Activated CD8-positive, alpha-beta memory T cell treated with anti-CD3 and anti-CD28 coated beads, Interleukin-2, amount 50 U/mL, for 4 hours (primary cell): ENCODE measurements at places on chromosomes 16 and 17.

- no peak for DNase-seq
Measured at GRCh38 chr17:45118691-45119090, 13.6 kb downstream of the PLCD3 start.

DNA sequence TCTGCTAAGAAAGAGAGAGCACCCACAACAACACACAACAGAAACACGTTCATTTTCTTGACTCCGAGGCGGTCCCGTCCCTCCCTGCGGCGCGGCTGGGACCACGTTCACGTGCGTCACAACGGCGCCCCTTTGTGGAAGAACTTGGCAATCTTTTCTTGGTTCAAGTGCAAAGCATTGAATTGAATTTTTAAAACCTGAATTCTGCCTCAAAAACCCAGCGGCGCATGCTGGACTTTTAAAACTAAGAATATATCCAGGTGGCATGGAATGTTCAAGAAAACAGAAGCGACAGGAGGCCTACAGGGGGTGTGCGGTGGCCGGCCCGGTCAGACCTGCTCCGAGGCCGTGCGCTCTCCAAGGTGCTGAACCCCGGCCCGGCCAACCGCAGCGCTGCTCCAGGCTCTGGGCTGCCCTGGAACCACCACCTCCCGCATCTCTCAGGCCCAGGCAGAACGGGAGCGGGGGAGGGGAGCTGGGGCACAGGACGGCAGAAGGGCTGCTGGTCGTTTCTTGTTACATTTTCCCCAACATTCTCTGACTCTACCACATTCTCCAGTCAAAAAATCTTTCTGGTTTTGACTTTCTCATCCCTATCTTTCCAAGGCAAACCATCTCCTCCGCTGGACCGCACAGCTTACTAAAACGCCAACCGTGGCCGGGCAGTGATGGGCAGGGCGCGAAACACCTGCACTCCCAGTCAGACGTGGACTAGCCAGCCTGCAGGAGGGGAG, 3.4 kb upstream of the HEXD start:
- DNase-seq = peak; percentile 74

DNA sequence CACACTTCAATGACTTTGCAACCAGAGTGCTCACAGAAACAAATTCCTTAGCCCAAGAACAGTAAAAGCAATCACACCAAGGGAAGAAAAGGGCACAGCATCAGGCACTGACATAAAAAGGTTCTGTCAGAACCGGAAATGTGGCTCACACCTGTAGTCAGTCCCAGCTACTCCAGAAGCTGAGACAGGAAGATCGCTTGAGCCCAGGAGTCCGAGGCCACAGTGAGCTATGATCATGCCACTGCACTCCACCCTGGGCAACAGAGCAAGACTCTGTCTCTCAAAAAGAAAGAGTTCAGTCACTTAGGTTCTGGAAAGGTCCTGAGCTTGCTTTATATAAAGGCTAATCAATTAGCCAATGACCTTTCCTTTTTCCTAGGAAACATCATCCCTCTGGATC, 22.7 kb downstream of the YWHAE start:
- DNase-seq = no peak

- no peak for DNase-seq
Measured at GRCh38 chr17:45307290-45308015, 9.4 kb downstream of the MAP3K14 start.

DNA sequence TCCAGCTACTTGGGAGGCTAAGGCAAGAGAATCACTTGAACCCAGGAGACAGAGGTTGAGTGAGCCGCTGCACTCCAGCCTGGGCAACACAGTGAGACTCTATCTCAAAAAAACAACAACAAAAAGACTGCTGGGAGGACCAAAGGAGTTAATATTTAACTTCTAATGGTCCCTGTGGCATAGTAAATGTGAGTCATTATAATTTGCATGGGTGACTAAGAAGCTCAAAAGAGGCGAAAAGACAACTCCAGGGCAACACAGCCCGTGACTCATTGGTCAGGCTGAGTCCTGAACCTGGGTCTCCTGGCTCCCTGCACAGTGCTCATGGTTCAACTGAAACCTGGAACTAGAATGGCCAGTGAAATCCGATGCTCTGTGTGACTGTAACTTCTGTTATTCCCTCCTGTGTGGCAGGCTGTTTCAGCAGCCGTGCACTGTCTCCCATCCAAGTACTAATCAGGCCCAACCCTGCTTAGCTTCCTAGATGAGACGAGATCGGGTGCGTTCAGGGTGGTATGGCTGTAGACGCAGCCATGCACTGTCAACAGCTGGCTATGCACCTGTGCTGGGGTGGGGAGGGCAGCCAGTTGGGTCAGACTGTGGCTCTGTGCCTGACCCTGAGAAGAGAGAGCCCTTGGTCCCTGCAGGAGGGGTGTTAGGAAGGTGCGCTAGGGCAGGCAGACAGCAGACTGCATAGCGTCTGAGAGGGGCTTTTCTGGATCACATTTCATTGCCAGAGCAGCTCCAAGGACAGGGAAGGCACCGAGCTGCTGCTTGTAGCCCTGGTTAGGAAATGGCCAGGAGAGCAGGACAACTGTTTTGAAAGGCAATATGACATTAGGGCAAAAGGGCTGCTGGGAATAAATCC, 14.5 kb upstream of the GPRC5C start:
- DNase-seq = no peak

GRCh38 chr16:9787717-9788116, 394.5 kb downstream of the GRIN2A start:
- no peak for DNase-seq

- DNase-seq = no peak
Measured at GRCh38 chr17:81125573-81126081, 39.7 kb upstream of the PVALEF start.

- no peak for DNase-seq
Measured at GRCh38 chr17:9628509-9628908, 16.8 kb upstream of the USP43 start.

- no peak for DNase-seq
Measured at GRCh38 chr16:66364117-66364958, 2.2 kb upstream of the CDH5 start.

GRCh38 chr16:67858500-67858899, 11.0 kb upstream of the CENPT start:
- DNase-seq = no peak

GRCh38 chr17:18980682-18981334, 23.8 kb downstream of the FAM83G start:
- no peak for DNase-seq

GRCh38 chr16:11494433-11494832, 92.3 kb downstream of the LITAF start:
- no peak for DNase-seq

DNA sequence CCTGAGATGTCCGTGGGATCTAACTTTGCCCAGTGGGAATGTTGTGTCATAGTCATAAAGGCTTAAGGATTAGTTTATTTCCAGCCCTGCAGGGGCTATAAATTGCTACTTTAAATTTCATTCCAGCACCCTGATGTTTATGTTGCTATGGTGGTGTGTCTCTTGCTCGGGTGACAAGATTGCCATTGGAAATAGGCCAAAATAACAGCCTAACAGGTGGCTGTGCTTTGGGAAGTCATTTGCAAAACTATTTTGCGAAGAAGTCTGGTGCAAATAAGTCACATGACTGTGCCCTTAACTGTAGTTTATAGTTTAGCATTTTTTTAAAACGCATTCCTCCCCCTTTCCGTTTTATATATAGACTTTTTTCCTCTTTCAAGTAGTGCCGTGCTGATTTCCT, 23.1 kb downstream of the PITPNC1 start:
- no peak for DNase-seq

DNA sequence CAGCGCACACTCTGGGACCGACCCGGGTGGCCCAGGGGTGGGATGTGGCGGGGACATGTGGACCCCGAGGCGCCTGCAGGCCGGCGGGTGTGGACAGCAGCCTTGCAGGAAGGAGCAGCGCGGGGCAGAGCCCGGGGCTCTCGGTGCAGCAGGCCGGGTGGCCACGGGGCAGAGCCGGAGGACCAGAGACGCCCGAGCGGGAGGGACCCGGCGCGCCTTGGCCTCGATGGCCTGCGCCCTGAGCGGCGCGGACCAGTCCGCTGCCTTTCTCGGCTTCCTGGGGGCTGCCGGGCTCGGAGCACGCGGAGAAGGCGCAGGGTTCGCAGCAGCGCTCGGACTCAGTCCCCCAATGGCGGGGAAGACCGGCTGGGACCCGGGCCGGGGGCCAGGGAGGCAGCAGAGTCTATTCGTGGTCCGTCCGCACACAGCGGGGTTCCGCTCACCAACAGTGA, 43.4 kb downstream of the OSBPL7 start:
- no peak for DNase-seq

GRCh38 chr17:12230481-12231354, 210.0 kb downstream of the MAP2K4 start:
- no peak for DNase-seq

- no peak for DNase-seq
Measured at GRCh38 chr17:82468692-82469091, 10.2 kb downstream of the NARF start.

DNA sequence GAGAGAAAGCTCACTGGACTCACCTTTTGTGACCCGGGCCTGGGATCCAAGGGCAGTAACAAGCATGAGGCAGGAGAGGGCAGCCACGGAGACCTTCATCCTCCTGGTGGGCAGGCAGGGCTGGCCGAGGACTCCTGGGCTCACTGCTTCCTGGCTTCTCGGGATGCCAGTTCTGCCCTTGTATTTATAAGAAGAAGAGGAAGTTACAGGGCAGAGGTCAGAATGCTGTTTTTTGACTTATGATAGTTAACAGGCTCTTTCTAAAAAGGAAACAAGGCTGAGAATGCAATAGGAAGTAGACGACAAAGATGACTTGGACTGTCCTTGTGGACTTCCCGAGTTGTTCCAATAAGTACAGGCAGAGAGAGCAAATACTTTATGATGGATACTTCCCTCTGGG, at the start of gene CCL23:
Gene CCL23, minus strand, starts transcription at position 174 of the 400 bp plus-strand sequence. Its CDS starts 75 bp downstream, at position 99.
- DNase-seq = no peak

GRCh38 chr17:76560877-76561221, 21.0 kb downstream of the PRCD start:
- DNase-seq = no peak

GRCh38 chr17:68319410-68320162, 28.3 kb downstream of the ARSG start:
- DNase-seq = no peak

DNA sequence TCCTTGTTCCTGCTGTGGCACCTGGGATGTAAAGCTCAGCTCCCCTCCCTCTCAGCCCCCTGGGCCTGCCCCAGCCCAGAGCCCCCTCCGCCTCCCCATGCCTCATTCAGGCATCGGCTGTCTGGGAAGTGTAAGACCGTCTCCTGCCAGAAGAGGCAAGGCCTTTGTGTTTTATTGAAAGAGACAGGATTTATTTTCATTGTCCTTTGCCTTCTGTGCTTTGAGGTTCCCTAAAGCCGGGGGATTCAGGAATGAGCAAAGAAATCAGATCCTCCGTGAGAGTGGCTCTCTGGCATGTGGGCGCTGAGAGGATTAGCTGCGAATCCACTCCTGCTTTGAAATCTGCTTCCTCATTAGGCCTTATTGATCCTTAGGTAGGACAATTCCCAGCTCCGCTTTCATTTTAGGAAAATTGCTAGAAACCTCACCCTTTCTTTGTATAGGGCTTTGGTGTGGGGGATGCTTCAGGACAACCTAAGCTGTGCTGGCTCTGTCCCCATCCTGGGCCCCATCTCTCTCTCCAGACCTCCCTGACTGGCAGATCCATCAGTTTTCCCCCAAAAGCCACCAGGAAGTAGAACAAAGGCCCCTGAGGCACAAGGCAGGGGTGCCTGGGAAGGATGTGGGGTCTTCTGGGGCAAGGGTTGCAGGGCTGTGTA, 211.5 kb upstream of the TNRC6C start:
- no peak for DNase-seq

DNA sequence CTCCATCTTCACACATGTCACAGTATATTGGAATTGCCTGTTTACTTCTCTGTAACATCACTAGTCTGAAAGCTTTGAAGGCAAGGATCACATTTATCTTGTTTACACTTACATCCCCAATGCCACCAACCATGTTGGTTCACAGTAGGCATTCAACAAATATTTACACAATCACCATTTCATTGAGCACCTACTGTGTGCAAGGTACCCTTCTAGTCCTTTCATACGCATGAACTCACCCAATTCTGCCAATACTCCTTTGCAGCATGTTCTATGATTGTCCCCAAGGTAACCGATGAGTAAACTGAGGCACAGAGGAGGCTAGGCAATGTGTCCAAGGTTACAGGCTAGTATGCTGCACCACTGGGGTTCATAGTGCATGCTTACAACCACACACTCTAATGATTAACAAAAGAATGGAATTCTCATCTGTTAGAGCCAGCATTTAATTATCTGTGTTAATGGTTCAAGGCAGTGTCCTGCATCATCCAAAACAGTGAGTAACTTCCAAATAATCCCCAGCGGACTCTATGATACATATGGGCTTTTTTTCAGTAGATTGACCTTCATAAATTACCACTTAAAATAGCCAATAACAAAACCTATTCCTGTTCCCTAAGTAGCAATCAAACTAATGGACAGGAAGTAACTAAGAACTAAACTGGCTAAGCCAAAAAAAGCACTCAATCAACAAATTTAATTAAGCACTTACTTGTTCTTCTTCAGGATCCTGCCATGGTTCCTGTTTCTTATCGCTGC, 364.5 kb upstream of the XYLT1 start:
- no peak for DNase-seq

GRCh38 chr16:81778861-81779535, at the start of gene PLCG2:
Gene PLCG2, plus strand, starts transcription at chr16:81779291. Its CDS starts 6,699 bp downstream, at chr16:81785990.
- peak; percentile 73 for DNase-seq
